Cortex of kidney (tissue), 1 donor: ENCODE measurements at places on chromosomes 7 and 10.

- no peak for DNase-seq
Observed at GRCh38 chr10:99612167-99612831, 7.9 kb downstream of the SLC25A28 start.

DNA sequence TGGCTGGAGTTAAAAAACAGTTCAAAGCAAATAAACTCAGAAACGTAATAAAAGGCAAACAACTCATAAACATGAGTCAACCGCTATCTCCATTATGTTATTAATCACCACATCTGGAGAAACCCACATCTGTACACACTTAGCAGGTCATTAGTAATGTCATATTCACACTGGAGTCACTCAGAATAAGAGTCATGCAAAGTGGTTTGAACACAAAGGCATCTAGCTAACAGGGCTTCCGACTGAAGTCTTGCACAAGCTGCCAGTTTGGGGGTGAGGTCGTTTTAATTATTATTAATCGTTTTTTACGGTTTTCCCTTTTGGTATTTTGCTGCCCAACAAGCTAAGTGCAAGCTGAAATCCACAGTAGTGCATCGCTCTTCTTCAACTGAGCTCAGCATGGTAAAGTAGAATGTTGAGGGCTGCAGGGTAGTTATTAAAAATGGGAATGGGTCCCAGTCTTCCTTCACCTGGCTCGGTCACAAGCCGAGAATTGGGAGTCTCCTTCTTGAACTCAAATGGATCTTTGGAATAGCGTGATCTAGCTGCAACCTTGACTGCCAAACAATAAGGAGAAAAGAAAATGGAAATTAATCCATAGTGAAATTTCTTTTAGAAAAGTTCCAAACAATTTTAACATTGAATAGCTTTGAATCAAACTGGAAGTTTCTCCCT, 663.5 kb downstream of the KCNMA1 start:
- no peak for DNase-seq

GRCh38 chr7:135299235-135299634, 65.6 kb downstream of the STRA8 start:
- no peak for DNase-seq

DNA sequence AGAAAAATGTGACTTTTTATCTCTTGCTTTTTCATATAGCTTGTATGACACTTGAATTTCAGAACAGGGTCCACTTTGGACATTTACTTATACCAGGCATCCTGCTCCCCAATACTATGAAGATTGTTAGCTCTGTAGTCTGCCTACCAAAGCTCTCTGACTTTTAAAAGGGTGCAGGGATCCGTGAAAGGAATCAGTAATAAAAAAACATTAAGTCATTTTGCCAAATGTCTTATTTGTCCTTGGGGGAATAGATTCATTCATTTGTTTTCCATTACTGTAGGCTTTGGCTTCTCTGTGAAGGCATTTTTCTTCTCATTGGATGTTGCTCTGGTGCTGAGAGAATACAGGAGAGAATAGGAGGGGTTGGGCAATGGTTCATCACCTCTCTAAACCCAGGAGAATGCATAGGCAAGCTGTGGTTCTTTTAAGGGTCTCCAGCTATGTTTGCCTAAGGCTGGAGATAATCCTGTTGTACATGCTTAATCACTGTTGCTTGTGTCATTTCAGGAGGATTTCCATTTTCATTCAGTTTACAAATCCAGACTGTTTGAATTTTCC, 103.5 kb downstream of the SRI start:
- DNase-seq, result no peak

DNA sequence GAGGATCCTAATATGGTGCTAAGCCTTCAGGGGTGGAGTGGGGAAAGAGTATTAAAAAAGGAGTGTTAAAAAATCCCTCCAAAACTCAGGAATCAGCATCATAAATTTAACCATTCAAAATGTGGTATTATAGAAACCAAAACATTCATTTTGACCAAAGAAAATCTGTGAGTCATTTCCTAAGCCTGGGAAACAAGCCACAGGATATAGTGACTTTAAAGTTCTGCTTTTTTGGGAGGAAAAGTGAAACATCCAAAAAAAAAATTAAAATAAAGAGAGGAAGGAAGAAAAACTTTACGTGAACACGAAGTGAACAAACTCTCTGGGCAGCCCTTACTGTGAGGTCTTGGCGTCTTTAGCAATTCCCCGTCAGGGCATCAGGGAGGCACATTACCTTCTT, 74.0 kb upstream of the GSDME start:
- no peak for DNase-seq

DNA sequence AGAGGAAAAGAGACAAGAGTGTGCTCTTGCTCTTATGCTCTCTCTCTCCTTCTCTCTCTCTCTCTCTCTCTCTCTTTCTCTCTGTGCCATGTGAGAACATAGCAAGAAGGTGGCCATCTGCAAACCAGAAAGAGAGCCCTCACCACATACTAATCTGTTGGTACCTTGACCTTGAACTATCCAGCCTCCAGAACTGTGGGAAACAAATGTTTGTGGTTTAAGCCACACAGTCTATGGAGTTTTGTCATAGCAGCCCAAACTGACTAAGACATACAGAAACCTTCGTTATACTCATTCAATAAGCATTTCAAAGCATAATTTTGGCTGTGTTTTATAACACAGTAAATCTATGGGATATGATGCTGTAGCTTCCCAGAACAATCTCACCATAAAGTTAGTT, 56.4 kb upstream of the PLPP4 start:
- no peak for DNase-seq

DNA sequence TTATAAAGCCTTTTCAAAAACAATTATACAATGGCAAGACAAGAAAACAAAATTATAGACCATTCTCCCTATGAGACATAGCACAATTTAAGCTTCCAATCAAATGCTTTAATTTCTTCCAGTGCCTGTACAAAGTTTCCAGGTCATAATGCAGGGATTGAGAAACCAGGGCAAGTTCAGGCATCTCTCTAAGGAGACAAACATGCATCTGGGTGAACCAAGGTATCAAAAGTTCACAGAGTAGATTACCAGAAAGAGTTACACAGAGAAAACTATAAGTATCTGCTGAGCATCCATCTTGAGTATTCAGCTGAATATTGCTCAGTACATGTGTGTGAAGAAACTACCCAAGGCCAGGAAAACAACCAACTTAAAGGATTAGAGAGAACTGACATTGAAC, 89.1 kb downstream of the COL28A1 start:
- no peak for DNase-seq

- no peak for DNase-seq
Observed at GRCh38 chr10:9229702-9230244, 1175.3 kb downstream of the GATA3 start.

GRCh38 chr10:33698033-33698432, 363.6 kb upstream of the NRP1 start:
- no peak for DNase-seq

GRCh38 chr7:134705716-134706115, 59.1 kb downstream of the BPGM start:
- no peak for DNase-seq

DNA sequence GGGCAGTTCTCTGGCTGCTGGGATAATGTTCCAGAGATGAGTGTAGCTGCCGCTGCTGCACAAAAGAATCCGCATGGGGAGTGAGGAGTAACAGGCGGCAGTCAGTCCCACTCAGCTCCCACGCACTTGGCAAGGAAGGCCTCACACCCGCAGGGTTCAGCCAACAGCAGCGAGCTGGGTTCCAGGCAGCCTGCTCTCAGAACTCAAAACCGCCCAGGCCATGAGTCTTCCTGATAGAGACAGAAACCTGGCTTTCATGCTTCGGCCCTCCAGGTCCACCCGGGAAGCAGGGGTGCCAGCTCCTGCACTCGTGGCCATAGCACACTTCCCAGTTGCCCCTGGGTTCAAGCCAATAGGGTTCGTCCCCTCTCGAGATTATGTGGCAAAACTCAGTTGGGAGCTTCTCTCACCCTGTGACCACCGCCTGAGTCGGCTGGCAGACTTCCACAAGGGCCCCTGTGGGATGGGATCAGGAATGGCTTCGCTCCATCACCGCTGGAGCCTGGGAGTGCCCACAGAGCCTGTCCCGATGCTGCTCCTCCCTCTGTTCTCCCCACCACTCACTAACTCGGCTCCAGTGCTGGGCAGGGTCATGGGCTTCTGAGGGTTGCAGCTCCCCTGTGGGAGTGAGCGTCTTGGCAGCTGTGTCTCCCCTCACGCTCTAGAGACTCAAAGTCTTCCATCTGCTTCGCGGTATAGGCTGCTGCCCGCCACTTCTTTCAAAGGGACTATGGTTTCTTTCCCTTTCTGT, 20.6 kb downstream of the CLRN3 start:
- DNase-seq, result no peak

DNA sequence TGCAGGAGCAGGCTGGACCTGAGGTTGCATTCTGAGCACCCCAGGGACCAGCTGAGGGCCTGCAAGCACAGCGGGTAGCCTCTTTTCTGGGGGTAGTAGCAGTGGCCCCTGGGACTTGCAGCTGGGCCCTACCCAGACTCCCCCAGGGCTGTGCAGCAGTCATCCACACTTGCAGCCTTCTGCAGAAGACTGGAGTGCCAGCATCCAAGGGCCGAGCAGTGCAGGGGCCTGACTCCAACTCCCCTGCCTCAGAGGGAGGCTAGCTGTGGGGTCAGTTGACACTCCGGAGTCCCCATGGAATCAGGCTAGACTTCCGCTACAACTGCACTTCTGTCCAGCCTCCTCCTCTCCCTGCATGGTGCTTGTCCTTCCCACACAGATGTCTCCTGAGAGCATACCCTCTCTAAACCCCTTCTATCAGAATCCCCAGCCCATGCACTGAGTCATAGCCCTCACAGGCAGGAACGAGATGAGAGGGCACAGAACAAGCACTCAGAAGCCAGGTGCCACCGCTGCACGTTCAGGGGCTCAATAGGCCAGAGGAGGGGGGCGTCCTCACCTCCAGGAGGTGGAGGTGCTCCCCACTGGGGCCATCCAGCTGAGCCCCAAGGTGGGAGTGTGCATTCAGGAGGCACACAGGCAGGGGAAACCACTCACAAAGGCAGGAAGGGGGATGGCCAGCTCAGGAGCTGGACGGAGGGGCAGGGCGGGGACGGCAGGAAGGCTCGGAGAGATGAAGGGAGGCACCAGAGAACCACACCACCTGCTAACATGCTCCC, 7.5 kb downstream of the RASGEF1A start:
- DNase-seq, result no peak

DNA sequence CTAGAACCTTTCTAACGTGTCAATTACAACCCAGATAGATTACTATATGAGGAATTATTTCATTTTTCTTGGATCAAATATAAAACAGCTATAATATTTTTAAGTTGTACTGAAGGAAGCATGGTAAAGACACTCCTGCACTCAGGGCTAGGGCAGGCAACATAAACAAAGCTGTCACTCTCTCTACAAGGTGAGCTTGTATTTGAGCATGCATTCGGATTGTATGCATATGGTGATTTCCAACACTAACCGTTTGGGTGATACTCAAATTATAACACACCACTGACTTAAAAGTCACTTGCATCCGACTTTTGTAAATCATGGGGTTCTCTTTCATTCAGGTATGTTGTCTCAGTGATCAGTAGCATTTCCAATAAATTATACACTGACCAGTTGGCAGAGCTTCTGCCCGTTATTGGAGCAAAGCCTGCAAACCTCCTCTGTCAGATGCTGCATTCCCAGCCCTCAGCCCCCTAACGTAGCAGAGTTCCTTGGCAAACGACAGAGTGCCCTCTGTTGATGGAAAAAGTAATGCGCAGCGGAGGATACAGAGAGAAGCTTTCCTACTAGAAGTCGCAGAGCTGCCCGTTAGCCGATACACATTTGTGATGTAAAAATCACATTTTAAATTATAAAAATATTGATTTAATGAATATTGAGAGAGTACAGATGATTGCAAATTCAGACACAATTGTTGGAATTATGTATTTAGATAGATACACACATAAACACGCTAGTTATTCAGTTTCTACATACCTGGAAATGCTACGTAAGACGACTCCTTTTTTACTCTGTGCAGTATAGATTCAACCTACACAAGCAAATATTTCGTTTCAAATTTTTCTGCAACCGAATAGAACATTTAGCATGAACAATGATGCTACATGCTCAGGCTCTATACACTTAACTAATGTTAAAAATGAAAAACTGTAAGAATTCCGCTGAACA, 173.9 kb upstream of the SP4 start:
- no peak for DNase-seq

DNA sequence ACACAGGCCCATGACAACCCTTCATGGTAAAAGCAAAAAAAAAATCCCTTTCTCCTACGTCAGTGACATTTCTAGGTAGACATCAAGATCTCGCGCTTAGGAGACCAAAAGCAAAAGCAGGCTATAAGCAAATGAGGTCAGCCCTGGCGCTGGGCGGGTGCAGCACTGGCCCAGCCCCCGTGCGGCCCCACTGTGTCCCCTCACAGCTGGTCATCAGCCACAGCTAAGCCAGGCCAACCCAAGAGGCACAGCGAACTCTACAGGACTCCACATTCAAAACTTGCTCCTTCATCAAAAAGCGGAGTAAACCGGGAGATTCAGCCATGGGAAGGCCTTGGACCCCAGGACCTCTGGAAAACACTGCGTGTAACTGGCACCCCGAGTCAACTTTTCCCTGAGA, 113.7 kb downstream of the PTPRN2 start:
- DNase-seq, result no peak

GRCh38 chr7:151792086-151792485, 84.8 kb downstream of the PRKAG2 start:
- DNase-seq, result no peak

DNA sequence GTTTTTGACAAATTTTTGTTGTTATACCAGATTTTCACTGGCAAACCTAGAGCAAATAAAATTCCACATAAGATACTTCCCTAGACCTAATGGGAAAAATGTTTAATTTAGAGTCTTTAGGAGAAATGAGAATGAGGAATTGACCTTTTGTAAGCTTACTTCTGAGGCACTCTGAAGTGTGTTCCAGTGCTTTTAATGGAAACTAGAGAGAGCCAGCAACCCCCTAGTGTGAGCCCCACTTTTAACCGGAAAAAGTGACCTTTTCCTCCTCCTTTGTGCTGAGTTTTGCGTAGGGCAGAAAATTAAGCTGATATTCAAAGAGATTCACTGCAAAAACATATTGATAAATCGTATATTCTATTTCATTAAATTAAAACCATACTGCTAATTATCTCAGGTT, 5.2 kb downstream of the IKZF1 start:
- DNase-seq, result no peak

GRCh38 chr10:3074985-3075600, 7.7 kb downstream of the PFKP start:
- no peak for DNase-seq

- no peak for DNase-seq
Observed at GRCh38 chr7:35993113-35993512, 159.9 kb upstream of the EEPD1 start.

DNA sequence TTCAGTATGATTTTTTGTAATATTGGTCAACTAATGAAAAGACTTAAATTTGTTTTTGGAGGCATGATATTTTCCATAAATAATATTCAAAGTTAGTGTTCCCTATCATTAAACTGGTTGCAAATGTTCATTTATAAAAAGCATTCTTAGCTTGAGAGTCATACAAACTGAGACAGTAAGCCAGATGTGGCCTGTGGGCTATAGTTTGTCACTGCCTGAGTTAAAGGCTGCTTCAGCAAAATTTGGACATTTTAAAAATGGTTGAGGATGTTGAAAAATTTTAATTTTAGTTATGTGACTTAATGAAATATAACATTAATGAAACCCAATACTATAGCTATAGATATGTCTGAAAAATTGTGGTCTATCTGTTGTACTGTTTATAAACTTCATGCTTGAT, 180.2 kb upstream of the CACNA2D1 start:
- no peak for DNase-seq
